ENCODE measurements at places on chromosomes 12 and 14.

DNA sequence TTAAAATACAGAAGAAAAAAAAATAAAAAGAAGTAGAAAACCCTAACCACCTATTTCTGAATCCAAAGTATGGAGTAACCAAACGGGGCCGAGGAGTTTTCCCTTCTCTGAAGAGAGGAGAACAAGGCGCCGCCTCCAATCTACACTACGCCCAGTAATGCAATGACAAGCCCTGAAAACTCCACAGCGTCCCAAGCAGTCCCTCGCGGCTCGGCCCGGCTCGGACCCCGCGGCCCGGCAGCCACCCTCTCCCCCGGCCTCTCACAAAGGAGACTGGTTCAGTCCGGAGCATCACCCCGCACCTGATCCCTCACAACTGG, 371 bp downstream of the CHD8 start:
- DNase-seq: no peak

DNA sequence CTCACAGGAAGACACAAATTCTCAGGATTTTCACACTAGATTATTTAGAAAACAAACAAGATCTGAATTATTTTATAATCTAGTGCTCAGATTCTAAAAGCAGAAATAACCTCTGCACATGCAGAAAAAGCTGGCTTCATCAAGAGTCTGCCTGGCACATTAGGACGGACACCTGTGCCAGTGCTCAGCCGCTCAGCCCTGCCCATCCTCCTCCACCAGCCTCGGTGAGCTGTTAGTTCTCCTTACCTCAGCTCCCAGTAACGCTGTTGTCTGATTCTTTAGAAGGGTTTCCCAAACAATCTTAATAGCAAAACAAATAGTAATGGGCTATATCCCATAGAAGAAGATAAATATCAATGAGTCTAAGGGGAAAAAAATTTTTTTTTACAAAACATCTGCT, 27.7 kb downstream of the DUSP16 start:
- no peak for DNase-seq

- no peak for DNase-seq
Observed at GRCh38 chr12:49598527-49598926, 6.9 kb downstream of the FAM186B start.

DNA sequence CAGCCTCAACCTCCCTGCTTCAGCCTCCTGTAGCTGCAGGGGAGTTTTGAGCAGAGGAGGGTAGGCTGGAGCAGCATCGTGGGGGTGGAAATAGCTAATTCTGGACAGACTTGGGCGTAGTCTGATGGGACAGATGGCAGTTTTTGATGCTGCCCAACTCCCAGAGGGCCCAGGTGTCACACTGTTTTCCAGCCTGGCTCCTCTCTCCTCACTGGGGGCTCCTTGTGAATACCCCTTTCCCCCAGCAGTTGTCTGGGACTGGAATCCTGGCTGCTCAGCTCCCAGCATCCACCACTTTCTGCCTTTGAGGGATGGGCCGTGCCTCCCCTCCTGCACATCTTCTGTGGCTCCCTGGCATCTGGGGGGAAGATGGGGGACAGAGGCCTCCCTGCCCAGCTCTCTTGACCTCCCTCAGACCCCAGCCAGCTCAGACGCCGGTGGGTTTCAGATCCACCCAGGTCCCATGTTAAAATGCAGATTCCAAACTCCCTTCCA, 34.0 kb downstream of the SH2B3 start:
- DNase-seq: no peak

All from fibroblast of skin of right quadriceps (primary cell).